ENCODE measurements at places on chromosomes 4 and X.
A peak's percentile ranks its signal among the peaks of the same experiment; 100 is the strongest.

- DNase-seq, result no peak
Observed at GRCh38 chrX:11472879-11473278, 179.7 kb downstream of the AMELX start.

- no peak for DNase-seq
Observed at GRCh38 chr4:163228648-163229047, 62.0 kb upstream of the NAF1 start.

GRCh38 chrX:132751063-132751690, 207.3 kb downstream of the HS6ST2 start:
- no peak for DNase-seq

DNA sequence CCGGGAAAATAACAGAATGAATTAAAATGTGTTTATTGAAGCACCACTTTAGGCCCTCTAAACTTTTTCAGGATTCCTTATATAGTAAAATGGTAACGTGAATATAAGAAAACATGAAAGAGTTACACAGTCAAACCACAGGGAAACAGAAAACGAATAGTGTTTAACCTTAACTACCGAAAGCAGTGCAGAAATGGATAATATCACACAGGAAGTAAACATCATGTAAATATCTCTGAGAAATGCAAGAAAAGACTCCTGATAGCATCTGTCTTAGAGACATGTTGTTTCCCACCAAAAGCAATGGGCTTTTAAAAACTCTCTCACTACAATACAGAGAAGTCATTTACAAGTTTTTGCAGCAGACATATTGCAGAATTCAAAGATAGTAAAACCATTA, 323.9 kb upstream of the CXXC4 start:
- DNase-seq, result no peak

DNA sequence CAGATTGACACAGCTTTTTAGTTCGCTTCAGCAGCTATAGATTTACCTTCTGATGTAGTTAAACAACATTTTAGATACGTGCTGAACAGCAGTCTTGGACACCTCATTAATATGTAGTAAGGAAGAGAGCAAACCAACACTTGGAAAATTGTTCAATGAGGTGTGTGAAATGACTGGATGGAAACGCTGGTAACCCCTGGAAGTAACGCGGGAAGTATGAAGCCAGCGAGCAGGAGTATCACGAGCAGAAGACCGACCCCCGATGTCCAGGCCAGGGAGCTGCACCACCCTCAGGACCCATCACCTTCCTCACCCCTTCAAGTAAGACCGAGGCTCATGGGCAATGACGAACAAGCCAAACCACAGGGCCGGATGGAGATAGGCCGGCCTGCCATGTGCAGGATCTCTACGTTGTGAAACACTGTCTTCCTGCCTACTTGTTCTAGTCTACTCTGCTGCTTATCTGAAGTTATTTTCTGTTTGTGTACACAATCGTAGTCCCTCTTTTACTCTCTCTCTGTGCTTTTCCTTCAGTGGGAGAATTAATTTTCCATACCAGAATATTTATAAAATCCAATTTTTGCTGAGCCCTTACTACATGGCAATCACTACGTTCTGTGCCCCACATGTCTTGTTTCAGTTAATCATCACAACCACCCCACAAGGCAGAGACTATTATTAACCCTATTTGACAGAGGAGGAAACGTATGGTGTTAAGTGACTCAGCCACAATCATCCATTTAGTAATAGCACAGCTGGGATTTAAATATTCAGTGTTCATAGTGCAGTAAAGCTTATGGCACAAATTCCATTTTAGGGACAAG, 221.7 kb downstream of the APBB2 start:
- no peak for DNase-seq

DNA sequence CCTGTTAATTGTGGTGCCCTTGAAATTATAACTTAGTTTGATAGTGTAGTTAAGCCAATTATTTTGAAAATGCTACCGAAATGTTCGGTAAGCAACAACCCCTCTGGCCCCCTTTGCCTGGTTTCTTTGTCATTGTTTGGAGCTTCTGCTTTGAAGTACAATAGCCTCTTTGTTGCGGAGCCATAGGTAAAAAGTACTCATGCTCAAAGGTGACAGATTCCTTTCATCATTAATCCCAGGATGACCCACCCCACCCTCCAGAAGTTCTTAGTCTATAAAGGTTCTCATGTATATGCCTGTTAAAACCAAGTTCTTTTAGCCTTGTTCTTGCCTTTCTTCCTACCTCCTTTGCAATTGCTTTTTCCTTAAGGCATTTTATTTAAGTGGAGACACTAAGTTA, 42.4 kb upstream of the SMARCAD1 start:
- DNase-seq, result no peak

DNA sequence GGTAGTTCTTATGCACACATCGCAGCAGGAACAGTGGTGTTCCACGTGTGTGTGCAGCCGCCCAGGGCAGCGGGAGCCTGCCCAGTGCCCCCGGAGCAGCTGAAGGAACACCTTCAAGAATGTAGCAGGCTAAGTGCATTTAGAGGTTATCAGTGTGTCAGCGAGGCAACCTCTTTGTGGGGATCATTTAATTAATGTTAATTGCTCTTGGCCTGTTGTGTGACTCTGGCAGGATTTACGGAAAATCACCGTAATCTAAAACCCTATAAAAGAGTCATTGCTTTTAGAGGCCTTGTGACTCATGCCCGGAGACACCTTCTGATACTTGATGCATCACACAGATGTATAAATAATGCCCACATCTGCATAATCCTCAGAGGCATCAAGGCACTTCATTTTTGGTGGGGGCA, 47.3 kb upstream of the GATB start:
- no peak for DNase-seq

DNA sequence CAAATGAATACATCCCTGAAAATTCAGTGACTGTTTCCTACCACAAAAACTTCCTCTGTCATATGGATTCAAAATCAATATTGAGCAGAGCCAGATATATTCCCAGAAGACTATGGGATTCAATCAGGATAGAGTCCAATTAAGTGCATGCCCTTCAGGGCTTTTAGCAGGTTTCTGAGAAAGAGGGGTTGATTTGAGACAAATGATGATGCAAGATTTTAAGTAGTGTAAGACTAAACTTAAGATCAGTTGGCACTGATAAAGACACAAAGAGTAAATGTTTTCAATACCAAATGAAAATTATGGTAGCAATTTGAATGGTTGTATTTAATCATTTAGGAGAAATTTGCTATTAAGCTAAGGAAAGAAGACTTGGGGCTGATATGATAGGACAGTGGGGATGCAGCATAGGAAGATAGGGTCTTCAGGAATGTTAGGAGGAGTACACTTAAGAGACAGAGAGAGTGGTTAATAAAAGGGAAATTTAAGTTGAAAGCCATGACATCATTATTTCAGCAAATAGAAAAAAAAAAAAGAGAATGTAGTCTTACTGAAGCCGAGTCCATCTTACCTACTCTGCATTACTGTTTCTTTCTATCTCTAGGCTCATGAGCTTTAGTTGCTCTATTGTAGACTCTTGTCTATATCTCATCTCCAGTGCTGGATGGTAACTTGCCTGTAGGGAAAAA, 32.0 kb upstream of the XK start:
- DNase-seq, result no peak

- no peak for DNase-seq
Observed at GRCh38 chrX:2572740-2573139, 72.0 kb upstream of the DHRSX start.

DNA sequence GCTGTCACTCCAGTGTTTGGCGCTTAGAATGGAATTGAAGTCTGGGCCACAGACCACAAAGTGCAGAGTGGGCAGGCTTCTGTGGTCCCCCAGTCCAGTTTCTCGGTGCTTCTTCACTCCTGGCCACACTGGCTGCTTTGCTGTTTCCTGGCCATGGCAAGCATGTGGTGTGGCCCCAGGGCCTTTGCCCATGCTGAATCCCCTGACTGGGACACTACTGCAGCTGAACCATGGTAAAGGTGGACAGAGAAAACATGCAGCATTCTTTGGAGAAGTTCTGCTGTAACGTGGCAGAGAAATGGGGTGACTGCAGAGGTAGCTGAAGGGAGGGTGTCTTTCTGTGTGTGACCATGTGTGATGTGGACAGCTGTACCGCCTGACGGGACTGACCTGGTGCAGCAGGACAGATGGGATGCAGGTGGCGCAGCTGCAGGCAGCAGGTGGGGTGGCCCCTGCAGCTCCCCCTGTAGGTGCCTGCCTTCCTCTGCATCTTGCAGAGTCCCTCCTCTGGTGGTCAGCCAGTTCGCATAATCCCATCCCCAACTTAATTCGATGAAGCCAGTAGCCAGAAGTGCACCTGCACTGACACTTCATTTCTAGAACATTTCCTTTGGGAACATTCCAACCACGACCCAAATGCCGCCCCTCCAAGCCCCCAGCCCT, 13.2 kb upstream of the S100P start:
- DNase-seq, result no peak

DNA sequence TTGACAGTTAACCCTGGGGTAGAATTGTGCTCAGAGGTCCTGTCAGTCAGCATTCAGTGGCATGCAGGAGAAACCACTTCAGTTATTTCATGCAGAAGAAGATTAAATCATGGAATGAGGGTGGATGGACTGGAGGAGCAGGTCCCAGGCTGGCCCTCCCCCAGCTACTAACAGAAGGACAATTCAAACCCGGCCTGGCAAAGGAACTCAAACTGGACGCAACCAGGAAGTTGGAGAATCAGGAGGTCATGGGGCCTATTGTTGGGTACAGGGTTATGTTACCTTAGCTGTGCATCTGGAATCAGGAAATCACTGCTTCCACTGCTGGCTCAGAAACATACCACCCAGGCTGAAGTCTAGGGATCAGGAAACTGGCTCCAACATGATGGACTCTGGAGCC, 121.4 kb downstream of the GPAT3 start:
- DNase-seq, result no peak

- no peak for DNase-seq
Observed at GRCh38 chrX:68708503-68709290, 61.2 kb downstream of the STARD8 start.

DNA sequence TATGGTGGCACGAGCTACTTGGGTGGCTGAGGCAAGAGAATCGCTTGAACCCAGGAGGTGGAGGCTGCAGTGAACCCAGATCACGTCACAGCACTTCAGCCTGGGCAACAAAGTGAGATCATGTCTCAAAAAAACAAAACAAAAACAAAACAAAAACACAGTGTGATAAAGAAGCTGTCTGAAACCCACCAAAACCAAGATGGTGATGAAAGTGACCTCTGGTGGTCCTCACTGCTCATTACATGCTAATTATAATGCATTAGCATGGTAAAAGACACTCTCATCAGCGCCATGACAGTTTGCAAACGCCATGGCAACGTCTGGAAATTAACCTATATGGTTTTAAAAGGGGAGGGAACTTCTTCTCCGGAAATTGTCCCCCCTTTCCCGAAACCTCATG, 29.4 kb upstream of the OPHN1 start:
- DNase-seq, result no peak

DNA sequence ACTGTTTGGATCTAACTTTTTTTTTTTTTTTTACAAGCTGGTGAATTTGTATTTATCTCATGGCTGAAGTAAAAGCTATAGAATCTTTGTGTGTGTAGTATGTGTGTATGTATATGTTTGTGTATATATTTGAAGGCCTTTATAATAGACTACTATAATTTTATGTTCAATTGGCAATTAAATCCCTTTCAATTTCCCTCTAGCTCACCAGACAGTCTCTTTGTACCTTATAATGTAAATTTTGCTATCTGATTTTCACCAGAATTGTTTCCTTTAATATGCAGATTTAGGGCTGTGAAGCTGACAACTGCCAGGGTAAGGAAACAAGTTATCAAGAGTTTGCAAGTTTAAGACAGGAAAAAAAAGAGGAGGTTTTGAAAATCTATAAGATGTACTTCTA, 33.1 kb upstream of the MTMR8 start:
- DNase-seq, result no peak

DNA sequence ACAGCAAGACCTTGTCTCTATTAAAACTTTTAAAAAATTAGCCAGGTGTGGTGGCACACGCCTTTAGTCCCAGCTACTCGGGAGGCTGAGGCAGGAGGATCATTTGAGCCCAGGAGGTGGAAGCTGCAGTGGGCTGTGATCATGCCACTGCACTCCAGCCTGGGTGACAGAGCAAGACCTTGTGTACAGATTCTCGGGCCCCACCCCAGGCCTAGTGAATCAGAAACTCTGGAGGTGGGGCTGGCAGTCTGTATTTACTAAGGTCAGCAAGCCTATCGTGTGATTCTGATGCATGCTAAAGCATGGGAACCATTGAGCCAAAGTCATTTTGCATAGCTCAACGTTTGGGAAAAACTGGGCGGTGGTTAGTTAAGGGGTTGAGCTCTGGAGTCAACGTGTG, 3.5 kb downstream of the S100G start:
- no peak for DNase-seq

DNA sequence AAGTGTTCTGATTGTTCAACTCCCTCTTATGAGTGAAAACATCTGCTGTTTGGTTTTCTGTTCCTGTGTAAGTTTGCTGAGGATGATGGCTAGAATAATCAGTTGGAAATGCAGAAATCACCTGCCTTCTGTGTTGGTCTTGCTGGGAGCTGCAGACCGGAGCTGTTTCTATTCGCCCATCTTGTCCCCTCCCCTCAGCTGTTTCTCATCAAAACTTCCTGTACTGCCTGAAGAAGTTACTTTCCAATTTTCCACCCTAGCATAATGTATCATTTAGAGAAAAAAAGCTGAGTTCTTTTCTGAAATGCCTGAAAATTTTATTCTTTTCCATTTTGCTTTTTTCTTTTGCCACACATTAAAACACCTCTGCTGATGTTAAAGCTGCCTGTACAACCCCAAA, 167.6 kb downstream of the TEX13A start:
- no peak for DNase-seq

DNA sequence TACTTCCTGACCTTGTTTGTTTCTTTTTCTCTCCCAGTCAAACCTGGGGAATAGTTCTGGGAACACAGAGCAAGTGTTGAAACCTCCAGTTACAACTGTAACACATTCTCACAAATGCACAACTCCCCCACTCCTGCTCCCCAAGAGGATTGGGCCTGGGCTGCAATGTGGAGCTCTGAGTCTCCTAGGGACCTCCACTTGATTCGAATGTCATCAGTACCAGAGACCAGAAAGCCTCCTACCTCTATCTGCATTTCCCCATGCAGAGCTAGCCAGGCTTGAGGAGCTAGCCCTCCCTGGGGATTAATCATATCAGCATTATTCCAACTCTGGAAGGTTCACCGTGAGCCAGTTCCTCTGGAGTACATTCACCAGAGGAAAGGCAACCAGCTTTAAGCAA, 41.7 kb upstream of the CITED1 start:
- no peak for DNase-seq

GRCh38 chrX:49230500-49231232, 2.5 kb downstream of the CACNA1F start:
- DNase-seq, result peak; percentile 61

- DNase-seq, result no peak
Observed at GRCh38 chr4:141210168-141210567, 10.5 kb upstream of the ZNF330 start.

- peak; percentile 28 for DNase-seq
Observed at GRCh38 chr4:86927843-86928395, 6.9 kb upstream of the AFF1 start.

- DNase-seq, result no peak
Observed at GRCh38 chrX:39893417-39894338, 204.1 kb downstream of the BCOR start.

GRCh38 chrX:138014577-138014976, 448.6 kb downstream of the ZIC3 start:
- no peak for DNase-seq

GRCh38 chr4:57370691-57371090, 260.5 kb upstream of the IGFBP7 start:
- no peak for DNase-seq
